Activated gamma-delta T cell (primary cell): ENCODE measurements at places on chromosomes 1 and 21.

DNA sequence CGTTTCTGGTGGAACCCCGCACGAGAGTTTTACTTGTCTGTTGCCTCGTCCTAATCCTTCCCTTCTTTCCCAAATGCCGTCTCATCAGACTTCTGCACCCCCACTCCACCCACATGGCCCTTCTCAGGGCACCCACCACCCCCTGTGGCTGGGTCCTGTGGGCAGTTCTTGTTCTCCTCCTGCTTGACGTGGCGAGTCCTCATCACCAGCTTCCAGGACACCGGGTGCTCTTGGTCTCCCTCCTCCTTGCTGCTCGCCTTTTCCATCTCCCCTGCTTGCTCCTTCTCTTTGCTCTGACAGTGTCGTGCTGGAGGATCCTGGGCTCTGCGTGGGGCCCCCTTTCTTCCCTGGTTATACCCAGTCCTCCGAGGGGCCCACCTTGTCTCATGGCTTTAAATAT lies 51.8 kb downstream of the B3GALT5 start:
- DNase-seq = no peak

DNA sequence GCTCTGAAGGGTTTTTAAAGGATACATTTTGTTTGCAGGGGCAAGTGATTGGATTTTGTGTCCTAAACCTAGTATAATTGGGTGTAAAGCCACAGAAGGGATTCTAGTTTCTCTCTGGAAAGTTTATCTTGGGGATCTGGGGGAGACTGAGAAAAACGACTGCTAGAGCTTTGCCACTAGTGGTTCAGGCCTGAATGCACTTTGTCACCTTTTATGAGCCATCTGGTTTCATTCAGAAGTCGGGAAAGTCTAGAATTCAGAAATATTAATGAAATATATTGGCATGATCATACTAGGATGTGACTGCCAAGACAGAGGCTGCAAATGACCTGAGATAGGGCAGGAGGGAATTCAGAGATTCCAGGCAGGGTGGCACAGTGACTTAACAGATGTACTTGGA lies 111.5 kb upstream of the KCNK2 start:
- no peak for DNase-seq

DNA sequence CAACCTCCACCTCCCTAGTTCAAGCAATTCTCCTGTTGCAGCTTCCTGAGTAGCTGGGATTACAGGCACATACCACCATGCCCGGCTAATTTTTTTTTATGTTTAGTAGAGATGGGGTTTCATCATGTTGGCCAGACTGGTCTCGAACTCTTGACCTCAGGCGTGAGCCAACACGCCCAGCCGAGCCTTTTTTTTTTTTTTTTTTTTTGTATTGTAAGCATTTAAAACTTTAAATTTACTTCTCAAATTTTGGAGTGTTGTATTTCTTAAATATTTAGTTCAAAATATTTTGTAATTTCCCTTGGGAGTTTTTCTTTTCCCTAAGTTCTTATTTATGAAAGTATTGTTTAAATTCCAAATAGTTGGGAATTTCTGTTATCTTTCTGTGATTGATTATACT lies 9.2 kb upstream of the SCAF4 start:
- no peak for DNase-seq

DNA sequence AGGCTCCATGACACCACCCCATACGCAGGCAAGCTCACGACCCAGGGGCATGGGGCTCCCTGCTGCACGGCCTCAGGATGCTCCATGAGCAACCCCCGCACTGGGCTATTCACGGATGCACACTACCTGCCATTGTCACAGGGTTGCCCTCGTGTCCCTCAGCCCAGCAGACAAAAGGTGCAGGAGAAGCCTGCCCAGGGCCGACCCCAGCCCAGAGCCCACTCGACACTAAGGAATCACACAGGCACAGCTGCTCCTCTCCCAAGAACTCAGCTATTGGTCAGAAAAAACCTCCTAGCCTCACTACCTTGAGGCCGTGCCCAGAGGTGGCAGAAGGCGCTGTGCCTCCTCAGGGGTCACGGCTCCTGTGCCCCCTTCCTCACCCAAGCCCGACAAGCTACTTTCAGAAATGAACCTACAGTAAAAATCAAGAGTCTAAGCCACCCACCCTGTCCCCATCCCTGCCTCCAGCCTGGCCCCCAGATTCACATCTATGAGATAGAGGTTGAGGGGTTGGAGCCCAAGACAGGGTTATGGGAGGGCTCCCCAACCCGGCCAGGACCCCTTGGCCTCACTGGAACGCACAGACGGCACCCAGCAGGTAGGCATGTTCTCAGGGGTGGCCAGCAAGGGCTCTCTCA lies 6.4 kb upstream of the SPATC1L start:
- no peak for DNase-seq

GRCh38 chr1:206890125-206891060 lies 6.8 kb upstream of the IL24 start:
- no peak for DNase-seq

- no peak for DNase-seq
These were observed 142.5 kb downstream of the TIAM1 start for GRCh38 chr21:31201548-31201947.

GRCh38 chr1:237394281-237394680 lies 352.3 kb downstream of the RYR2 start:
- no peak for DNase-seq
